ENCODE measurements at places on chromosomes 6 and 20. TPM values are rescaled to one million over a fixed set of nuclear protein-coding genes. Genes with fewer than 3 reads are reported as not detected.
A peak's percentile ranks its signal among the peaks of the same experiment; 100 is the strongest.

DNA sequence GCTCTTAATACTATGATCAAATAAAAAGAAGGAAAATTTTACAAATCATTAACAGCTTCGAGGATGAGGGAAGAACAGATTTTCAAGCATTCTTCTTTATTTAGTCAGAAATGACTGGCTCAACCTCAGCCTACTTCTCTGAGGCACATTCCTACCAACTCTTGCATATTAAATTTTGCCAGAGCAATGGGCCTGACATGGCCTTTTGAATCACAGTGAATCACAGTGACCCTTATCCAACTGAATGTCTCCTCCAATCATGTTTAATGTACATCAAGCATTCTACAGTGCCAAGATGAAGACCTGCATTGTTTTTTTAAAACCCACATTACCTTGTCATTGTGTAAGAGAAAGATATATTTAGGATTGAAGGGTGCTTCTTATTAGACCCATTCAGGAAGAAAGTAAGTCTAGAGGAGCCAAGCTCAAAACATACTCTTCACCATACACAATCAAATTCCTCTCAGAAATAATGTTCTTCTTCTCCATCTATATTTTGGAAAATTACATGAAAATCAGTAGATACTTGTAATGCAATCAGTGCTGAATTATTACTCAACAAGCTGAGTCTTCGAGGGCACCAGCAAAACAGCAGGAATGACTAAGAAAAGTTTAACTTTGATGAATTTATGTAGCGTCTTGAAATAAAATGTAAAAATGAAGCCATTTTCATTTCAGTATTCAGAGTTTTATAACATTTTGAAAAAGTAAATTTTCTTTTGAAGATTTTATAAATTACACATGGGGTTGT is 44.1 kb upstream of the MOXD1 start:
- DNase-seq = no peak

- no peak for DNase-seq
Measured at GRCh38 chr20:46322641-46323040, 14.3 kb upstream of the CDH22 start.

DNA sequence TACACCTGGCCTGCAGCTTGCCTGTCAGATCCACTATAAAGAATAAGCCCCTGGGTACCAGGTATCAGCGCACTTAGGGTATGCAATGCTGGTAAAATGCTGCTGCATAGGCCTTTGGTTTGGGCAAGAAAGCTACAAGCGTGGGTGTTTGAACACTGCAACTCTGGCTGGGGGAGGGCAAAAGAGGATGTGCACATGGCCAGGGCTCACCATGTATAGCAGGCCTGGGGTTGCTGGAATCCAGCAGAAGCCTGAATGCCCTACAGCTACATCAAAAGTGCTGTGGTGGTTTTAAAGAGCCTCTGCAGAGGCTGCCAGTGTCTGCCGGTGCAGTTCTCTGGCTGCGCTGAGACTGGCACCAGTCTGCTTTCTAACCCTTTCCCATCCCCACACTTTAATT is 51.7 kb downstream of the UQCC1 start:
- no peak for DNase-seq

DNA sequence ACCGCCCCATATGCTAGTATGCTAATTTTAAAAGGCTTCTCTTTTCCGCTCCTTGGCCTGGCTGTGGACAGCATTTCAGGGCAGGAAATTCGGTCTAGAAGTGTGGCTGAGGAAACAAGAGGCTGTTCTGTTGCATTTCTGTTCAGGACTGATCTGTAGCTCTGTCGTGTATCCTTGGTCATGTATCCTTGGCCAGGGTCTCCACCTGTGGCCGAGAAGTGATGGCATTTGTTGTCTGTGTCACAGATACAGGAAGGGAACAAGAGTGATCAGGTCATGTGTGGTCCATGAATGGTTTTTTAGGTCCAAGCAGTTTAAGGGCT is 300.5 kb upstream of the SUPT3H start:
- no peak for DNase-seq

DNA sequence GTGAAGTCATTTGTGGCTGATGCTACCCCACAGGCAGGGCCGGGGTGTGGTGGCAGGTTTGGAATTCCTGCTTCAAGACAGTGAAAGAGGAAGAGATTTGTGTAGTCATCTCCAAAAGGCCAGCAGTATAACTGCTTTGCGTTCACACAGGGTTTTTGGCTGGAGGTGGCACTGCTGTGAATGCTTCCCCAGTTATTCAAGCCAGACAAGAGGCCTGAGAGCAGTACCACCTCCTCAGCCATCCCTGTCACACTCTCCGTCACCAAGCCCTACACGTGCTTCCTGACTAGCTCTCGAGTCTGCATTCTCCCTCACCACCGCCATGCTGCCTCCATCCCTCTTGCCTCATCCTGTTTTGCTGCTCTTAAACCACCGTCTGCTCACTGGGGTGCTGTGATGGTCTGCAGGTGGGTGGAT is 23.9 kb downstream of the ARMC2 start:
- DNase-seq = no peak

DNA sequence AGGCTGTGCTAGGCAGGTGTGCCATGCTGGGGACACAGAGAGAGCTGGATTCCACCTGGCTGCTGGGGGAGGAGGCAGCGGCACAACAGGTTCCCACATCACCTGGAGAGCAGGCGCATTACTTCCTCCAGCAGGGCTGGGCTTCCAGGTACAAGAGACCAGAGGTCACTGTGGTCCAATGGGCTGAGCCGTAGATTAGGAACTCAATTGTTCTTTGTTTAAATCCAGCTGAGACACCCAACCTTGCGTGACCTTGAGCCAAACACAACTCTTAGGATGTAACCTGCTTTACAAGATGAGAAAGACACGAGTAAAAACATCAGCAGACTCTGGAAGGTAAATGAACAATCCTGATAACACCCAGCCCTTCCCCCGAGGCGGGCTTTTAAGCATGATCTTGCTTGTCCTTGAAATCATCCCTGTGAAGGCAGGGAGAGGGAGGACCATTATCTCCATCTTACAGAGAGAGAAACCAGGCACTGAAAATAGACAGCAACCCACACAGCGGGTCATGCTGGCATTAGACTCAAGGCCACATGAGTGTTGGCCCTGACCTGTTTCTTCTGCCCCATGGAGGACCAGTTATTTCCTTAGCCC is 216.5 kb upstream of the RREB1 start:
- no peak for DNase-seq

DNA sequence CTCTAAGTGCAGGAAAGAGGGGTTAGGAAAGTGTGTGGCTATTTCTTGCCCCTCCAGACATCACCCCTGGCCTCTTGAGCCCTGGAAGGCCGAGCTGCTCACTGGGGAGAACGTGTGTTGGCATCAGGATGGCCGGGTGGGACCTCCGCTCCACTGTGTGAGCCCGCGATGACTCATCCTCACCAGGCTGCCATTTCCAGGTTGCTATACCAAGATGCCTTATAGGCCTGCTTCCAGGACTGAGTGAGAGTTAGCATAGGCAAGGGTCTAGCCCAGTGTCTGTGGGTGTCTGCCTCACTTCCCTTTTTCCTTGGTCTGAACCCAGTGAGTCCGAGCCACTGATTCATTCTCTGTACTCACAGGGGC is 105.0 kb downstream of the MRPL14 start:
- no peak for DNase-seq

DNA sequence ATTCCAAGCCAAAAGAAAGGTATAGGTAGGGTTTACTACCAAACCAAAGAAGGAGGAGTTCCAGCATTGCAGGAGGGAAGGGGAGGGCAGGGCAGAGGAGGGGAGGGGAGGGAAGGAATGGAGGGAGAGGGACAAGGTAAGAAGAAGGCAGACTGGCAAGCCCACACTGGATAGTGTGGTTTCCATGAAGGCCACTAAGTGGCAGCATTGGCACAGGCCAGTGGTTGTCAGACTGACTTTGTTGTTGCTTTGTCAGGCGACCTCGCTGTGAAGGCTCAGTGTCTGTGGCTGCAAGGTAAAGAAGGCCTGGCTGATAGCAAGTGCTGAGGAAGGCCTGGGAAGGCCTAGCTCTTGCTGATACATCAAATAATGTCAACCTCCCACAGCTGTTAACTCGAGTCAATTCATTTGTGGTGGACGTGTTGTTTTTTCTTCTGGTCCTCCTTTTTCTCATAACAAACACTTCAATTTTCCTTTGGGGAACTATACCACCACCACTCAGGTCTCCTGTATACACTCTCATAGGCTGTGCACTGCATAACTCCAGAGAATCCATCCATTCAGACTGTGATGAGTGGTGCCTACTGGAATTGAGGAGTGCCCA is 7.7 kb upstream of the ZNF334 start:
- DNase-seq = peak; percentile 20

- DNase-seq = no peak
Measured at GRCh38 chr6:138430361-138431145, 26.5 kb downstream of the HEBP2 start.

GRCh38 chr6:52076791-52077179 is 10.6 kb downstream of the PKHD1 start:
- no peak for DNase-seq

GRCh38 chr20:51492167-51493092 is 50.1 kb downstream of the NFATC2 start:
- no peak for DNase-seq

- no peak for DNase-seq
Measured at GRCh38 chr6:135850882-135851281, 619 bp upstream of the PDE7B start.

GRCh38 chr6:21281366-21281765 is 312.2 kb upstream of the SOX4 start:
- no peak for DNase-seq

- DNase-seq = no peak
Measured at GRCh38 chr6:38024908-38025307, 205.4 kb downstream of the ZFAND3 start.

GRCh38 chr20:10986586-10986985 is 312.8 kb upstream of the JAG1 start:
- no peak for DNase-seq

DNA sequence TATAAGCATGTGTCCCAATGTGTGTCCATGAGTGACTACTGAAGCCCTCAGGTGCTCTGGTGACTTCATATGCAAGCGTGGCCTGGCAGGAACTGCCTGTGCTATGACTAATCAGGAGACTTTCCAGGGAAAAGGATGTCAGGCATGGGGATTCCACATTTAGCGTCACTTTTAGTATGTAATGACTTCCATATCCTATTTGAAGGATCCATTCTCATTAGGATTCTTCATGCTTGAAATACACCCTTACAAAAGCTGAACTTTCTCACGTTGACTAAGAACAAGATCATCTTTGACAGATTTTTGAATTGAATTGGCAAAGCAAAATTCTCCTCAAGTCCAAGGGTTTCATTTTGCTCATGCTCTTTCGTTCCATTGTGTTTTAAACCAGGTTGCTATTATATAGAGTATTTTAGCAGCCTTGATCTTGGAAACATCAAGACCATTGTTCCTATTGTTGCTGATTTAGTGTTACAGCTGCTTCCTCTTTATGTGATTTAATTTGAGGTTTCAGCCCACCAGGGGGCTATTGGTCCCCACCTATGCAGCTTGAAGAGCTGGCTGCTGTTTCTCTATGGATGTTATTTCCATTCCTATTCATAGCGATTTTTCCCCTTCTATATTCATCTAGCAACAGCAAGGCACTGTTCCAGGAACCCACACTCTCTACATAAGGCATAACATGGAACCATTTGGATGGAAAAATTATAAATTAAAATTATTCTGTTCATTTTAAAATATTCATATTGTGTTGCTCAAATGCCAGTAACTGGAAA is 418.6 kb downstream of the CDKAL1 start:
- no peak for DNase-seq

GRCh38 chr20:42461291-42461690 is 728.4 kb downstream of the PTPRT start:
- DNase-seq = no peak

- no peak for DNase-seq
Measured at GRCh38 chr6:96657344-96657743, 94.4 kb downstream of the FHL5 start.

DNA sequence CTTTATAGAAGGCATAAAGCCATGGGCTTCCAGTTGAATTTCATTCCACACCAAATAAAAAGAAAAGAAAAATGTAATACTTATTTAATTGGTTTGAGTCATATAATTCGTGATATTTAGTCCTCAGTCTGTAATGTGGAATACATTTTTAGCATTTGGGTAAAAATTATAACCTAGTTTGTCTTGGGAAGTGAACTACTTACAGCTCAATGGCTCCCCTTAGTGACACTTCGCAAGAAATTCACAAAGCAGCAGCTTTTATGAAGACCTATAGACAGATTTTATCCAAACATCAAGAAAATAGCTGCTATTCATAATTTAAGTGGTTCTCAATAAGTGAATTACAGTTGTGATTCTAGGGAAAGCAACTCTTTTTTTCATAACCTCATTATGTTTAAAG is 72.1 kb downstream of the RSPO3 start:
- no peak for DNase-seq

DNA sequence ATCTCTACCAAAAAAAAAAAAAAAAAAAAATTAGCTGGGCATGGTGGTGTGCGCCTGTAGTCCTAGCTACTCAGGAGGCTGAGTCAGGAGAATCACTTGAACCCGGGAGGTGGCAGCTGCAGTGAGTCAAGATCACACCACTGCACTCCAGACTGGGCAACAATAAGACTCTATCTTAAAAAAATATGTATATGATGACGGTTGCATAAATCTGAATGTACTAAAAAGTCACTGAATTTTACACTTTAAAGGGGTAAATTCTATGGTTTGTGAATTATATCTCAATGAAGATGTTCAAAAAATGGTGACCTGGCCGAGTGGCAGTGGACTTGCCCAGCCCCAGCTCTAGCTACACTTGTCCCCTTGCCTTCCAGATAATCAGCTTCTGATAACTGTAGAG is 10.4 kb upstream of the ABCC10 start:
- no peak for DNase-seq

GRCh38 chr6:158358450-158359077 is 46.3 kb downstream of the TULP4 start:
- DNase-seq = no peak

DNA sequence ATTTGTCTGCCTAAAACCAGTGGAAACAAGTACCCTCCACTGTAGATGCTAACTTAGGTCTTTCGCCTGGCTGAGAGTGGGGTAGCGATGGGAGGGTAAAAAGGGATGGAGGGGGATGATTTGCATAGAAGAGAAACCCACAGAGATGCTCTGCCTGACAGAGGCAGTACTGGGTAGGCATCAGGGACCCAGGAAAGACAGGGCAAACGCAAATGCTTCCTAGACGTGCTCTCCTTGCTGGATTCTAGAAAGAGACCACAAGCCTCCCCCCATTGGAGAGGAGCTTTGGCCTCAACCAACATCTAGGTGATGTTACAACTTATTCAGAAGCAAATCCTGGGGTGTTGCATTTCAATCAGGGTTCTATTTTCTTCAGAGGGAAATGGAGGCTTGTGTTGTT is 3.2 kb downstream of the OLIG3 start:
- DNase-seq = no peak

The TSPO2 gene
- total RNA-seq = not detected

The TMEM244 gene
- not detected for total RNA-seq

The DZANK1 gene
- 3.0 TPM for total RNA-seq

The STMND1 gene
- total RNA-seq = not detected

The CRISP3 gene
- total RNA-seq = not detected

The PPP1R3D gene
- 7.9 TPM for total RNA-seq

The NKAIN4 gene
- 5.5 TPM for total RNA-seq

Data from Panc1 (cell line).